ENCODE measurements at places on chromosomes 5 and 9.

- DNase-seq: peak; percentile 75
Observed at GRCh38 chr5:172187118-172188032, 649 bp downstream of the STK10 start.

DNA sequence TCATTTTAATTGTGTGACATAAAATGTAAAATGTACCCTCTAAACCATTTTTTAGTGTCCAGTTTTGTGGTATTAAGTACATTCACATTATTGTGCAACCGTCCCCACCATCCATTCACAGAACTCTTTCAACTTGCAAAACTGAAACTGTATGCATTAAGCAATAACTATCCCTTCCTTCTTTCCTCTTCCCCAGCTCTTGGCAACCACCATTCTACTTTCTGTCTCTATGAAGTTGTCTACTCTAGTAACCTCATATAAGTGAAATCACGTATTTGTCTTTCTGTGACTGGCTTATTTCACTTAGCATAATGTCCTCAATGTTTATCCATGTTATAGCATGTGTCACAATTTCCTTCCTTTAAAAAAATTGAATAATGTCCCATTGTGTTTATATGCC is 142.4 kb downstream of the C9orf152 start:
- DNase-seq: no peak

DNA sequence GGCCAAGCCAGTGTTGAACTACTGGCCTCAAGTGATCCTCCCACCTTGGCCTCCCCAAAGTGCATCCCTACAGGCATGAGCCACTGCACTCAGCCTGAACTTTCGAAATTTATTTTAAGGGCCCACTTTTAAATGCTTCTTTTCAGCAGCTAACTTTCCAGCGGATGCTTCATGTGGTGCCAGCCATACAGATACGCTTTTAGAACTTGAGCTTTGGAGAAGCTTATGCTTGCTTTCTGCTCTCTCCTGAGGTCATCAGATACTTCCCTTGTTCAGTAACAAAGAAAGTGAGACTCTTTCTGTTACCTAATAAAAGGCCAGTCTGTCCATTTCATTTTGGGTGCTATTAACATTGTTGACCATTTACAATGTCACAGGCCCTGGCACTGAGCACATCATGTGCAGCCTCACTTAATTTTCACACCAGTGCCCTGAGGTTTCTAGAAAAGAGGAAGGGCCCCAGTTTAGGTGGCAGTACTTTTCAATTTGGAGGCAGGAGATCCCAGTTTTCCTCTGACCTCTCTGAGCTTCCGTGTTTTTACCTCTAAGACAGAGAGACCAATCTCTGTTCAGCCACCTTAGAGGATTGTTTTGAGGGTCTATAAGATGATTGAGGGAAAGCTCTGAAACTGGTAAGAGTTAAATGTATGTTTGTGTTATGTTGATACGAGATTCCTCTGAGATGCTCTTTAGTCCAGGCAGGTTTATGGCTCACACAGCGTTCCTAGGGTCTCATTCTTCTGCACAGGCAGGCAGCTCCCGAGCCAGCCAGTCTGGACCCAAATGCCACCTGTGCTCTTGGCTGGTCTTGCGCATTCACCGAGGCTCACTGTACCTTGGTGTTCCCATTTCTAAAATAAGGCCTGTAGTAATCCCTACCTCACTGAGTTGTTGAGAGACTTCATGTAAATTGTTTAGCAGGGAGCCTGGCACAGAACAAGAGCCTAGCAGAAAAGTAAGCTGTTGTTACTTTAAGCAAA is 4.4 kb downstream of the ABL1 start:
- no peak for DNase-seq

DNA sequence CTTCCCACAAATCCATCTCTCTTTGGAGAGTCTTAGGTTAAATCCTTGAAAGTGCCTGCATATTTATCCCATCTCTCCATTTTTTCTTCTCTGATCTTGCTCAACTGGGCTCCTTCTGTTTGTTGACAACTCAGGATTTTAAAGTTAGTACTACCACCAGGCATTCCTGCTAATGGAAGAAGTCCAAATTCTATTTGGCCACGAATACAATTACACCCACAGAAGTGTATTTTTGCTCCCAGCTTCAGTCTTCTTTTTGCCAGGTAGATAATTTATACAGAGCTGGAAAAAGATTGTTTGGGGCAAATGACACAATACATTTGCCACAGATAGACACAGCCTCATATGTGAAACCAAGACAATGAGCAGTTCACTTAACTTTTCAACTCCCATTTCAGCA is 74.8 kb downstream of the CETN3 start:
- DNase-seq: no peak

DNA sequence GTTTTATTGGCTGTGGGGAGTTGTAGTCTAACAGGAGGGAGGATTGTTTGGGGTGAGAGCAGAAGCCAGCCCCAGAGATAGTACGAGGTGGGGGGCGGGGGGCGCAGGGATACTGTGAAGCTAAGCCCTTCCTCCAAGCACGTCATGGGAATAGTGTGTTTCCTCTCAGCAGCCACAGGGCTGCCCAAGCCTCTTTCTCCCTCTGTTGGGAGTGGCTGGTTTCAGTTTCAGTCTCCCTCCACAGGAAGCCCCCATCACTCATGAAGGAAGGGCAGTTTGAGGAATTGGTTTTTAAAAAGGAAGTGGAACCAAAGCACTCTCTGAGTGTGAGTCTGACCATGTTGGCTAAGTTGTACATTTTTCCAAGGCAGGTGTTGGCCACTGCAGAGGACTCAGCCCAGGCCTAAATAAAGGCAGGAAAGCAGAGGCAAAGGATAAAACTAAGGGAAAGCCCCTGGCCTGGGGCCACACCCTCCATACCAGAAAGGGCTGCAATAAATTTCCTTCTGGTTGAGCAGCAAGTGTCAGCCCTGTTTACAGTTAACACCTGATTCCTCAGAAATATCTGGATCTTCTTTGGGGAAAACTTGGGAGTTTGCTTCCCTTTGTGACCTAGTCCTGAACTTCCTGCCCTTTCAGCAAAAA is 3.2 kb downstream of the RAB24 start:
- peak; percentile 17 for DNase-seq

- no peak for DNase-seq
Observed at GRCh38 chr9:20659474-20659967, 24.5 kb upstream of the FOCAD start.

DNA sequence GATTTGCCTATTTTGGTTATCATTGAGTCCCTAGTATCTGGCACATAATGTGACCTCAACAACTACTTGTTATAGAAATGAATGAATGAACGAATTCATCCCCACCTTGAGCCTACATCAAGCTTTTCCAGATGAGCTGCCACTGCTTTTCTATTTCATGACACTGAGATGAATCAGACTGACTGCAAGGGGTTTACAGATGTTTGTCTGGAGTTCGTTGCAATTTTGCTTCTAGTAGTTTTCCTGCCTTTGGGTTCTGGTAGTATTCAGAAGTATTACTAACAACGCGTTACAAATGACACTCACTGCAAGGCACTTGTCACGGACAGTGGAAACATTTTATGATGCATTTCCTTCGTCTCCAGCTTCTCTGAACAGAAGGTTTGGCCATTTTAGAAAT is 222.3 kb downstream of the CD180 start:
- DNase-seq: no peak

DNA sequence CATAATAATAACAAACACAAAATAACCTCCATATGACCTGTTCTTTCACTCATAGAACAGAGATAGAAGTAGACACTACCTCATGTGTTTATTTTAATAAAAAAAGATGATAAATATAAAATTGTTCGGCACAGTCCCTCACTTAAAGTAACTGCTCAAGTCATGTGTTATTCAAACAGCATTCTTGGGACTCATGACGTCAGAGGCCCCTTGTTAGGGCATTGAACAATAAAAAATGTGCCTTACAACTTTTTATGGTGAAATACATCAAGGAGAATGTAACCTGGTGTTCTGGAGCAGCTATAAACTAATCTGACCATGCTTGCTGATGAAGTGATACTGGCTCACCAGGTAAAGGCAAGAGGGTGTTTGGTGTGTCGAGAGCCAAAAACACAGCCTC is 12.2 kb upstream of the NDFIP1 start:
- no peak for DNase-seq

DNA sequence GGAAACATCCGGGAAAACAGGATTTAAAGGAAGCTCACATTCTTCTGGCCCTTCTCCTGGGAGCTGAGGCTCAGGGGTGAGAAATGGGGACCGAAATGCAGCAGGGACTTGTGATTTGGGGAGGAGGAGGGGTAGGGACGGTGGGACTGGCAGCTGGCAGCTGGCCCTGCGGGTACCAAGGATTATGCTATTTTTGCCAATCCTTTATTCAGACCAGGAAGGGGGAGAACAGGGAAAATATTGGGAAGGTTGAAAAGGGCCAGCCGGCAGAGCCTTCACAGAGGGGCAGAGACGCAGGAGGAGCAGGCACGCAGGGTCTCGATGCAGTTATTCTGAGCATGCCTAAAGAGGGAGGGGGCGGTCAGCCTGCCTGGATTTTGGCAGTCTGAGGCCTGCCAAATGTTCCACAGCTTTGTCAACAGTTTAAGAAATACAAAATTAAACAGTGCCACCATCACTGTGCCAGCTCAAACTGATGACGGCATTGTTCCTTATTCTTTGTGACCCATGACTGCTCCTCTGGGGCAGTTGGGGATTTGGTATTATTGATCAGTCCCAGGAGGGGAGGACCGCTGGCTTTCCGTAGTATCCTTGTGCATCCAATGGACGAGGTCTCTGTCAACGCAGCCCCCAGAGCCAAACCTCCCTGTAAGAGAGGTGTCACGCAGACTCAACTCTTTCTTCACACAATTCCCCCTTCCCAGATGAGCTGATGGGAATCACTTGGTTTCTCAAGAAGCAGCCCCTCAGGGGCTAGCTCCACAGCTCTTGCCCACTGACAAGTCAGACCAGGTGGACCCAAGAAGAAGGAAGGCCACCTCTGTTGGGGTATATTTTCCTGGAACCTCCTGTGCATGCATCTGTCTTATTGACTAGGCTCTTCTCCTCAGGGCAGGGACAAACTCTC is 553.3 kb downstream of the BNC2 start:
- DNase-seq: no peak

- DNase-seq: peak; percentile 49
Observed at GRCh38 chr5:43555895-43556606, 826 bp downstream of the PAIP1 start.
